ENCODE measurements at places on chromosomes 16 and 17. TPM values are rescaled to one million over a fixed set of nuclear protein-coding genes. Genes with fewer than 3 reads are reported as not detected.

QPRT gene
- polyA plus RNA-seq: 54.9 TPM

ZNF469 gene
- 3.8 TPM for polyA plus RNA-seq

SLC13A2 gene
- polyA plus RNA-seq: not detected

GJC1 gene
- polyA plus RNA-seq: 16.3 TPM

UBB gene
- 1,511 TPM for polyA plus RNA-seq

SLC2A4 gene
- 13.6 TPM for polyA plus RNA-seq

FNDC8 gene
- polyA plus RNA-seq: not detected

TERF2IP gene
- polyA plus RNA-seq: 64.6 TPM

ST6GALNAC2 gene
- not detected for polyA plus RNA-seq

KRTAP9-6 gene
- not detected for polyA plus RNA-seq

UMOD gene
- 0.23 TPM for polyA plus RNA-seq

PABPN1L gene
- 0.47 TPM for polyA plus RNA-seq

STX1B gene
- 0.78 TPM for polyA plus RNA-seq

C17orf113 gene
- 1.7 TPM for polyA plus RNA-seq
